Cerebellum (tissue), 4 donors: ENCODE measurements at places on chromosomes 1 and 21.

- no peak for DNase-seq
These were observed 174.5 kb upstream of the PLXNA2 start for GRCh38 chr1:208418667-208419066.

GRCh38 chr1:110879758-110880606 lies 7.0 kb downstream of the CD53 start:
- no peak for DNase-seq

DNA sequence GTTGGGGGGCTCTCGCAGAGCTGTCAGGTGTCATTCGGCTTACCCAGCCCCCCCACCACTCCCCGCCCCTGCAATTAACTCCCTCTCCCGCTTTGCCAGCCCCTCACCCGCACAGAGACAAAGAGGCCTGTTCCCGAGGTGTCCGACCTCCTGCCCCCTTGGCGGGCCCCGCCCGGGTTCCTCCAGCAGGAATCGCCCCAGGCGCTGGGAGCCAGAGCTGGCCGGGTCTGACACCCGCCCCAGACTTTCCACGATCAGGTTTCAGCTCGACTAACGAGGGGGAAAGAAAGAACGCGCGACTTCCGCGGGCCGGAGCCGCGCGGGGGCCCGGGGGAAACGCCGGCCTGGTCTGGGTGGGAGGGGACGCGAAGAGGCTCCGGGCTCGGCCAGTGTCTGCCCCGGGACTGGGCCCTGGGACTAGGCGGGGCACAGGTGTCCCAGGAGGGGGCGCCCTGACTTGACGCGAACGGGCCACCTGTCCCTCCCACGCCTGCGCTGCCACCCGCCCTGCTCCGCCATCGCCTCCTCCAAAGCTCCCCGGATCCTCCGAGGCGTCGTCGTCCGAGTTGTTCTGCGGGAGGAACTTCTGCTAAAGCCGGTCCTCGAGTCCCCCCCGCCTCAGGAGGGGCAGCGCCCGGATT lies 36.4 kb upstream of the HHAT start:
- peak; percentile 10 for DNase-seq

- DNase-seq, result peak; percentile 74
These were observed 12.3 kb upstream of the DMBX1 start for GRCh38 chr1:46477153-46477929.

GRCh38 chr1:86705665-86705985 lies 1.2 kb downstream of the SH3GLB1 start:
- no peak for DNase-seq

DNA sequence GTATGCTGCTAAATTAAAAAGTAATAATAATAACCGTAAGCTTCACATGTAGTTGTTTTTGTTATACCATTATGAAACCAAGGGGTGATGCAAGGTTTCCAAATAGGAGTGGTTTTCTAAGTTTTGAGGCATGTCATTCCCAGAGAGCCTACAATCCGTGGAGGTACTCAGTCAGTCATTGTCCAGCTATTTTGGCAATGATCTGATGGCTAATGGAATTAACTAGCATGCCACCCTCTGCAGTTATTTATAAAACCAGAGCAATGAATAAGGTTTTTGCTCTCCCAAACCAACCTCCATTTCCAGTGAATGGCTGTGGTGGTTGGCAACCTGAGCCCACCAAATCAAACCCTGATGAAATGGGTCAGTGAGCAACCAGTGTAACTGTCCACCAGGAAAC lies 106.4 kb downstream of the TBX15 start:
- DNase-seq, result no peak

- no peak for DNase-seq
These were observed 163.2 kb downstream of the ZBTB18 start for GRCh38 chr1:244214009-244214967.

- DNase-seq, result no peak
These were observed 44.0 kb upstream of the LRP8 start for GRCh38 chr1:53371851-53372250.

DNA sequence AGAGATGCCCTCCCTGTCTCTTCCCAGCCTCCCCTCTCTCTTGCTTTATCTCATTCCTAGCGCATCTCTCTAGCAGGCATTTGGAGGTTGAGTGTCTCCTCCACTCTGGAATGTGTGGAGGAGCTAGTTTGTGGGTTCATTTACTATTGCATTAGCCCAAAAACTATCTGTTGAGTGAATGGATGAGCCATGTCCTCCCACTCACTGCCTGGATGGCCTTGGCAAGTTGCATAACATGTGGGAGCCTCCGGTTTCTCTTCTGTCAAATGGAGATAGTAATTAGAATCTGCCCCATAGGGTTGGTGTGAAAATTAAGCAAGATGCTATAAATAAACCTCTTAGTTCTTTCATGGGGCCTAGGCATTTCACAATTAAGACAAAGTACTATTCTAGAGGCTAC lies 181.8 kb downstream of the KAZN start:
- peak; percentile 40 for DNase-seq

DNA sequence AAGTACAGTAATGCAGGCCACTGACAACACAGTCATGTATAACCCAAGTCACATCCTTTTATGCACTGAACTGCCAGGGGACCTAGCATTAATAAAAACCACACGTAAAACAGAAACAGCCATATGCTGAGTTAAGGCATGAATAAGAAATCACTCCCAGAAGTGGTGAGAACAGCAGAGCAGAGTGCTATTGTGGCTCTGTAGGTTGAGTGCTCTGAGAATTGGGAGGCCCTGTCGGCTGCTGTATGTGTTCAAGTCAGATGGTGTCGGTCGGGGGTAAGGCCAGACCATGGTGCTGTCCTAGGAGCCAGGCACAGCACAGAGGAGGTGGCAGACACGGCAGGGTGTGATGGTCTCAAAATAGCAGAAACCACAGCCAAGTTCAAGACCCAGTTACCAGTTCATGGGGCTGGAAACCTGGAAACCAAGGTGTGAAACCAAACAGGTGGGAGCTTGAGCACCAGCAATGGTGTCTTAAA lies 126.6 kb upstream of the COA6 start:
- peak; percentile 20 for DNase-seq

GRCh38 chr1:4306559-4307467 lies 347.6 kb upstream of the AJAP1 start:
- DNase-seq, result no peak

- DNase-seq, result peak; percentile 56
These were observed 52.3 kb upstream of the ADAM30 start for GRCh38 chr1:119948342-119949214.

DNA sequence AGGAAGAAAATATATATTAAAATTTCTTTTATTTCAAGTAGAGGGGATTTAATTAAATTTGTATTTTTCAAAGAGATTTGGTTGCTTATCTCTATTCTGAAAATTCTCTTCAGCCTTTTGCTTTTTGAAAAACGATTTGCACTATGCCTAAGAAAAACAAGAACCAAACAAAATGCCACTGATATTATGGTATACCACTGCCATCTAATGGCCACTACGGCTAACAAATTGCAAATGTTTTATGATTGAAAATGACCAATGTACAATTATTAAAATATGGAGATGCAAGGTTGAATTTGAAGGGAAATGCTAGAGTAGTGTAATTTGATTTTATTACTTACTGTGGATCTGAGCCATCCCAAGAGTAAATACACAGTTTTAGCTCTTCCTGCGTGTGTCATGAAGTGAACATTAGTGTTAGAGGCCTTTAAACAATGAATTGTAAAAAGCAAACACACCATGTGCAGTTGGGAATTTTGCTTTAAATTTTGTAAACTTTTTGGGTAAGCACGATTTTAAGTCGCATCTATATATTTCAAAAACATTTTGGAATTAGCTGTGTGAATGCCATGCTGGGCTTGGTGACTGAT lies 137.4 kb upstream of the USP25 start:
- peak; percentile 11 for DNase-seq

DNA sequence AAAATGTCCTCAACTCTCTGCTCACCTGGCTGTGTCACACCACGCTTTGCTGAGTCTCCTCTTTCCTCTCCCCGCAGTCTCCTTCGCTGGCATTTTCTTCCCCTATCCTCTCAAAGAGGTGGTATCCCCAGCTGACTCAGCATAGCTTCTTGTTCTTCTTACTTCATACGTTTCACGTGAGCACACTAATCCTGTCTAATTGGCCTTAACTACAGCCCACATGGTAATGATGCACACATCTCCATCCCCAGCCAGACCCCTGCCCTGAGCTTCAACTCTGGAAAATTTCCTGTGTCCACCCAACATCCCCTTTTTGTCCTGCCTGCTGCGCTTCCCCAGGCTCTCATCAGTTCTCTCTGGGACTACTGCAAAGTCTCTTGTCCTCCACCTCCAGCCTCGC lies 169.8 kb downstream of the TTLL7 start:
- DNase-seq, result no peak

GRCh38 chr1:240212556-240212955 lies 120.9 kb downstream of the FMN2 start:
- DNase-seq, result no peak

DNA sequence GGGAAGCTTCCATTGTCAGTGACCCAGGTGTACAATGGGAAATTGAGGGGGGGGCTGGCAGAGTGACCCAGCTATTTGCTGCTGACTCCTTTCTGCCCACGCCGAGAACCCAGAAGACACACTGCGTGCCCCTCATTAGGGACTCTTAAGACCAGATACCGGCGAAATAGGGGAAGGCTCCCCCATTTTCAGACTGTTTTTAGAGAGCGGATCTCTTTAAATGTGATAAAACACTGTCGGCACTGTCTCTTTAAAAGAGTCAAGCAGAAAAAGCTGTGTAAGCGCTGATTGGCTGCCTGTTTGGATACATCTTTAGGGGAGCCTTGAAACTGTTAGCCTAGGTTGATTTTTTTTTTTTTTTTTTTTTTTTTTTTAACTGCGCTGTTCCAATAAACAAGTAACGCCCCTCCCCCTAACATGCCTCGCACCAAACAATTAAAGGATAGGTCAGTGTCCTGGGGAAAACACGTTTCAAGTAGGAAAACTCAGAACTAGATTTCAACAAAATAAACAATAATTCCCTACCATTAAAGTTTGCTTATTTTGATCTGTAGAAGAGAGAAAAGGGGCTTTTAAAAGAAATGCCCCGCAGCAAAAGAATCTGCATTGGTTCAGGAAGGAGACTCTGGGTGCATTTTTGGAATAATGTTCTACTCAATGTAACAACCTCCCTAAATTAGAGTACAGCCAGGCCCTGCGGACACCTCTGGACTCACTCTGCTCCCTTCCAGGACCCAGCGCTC lies 1.4 kb upstream of the SSBP3 start:
- peak; percentile 85 for DNase-seq

DNA sequence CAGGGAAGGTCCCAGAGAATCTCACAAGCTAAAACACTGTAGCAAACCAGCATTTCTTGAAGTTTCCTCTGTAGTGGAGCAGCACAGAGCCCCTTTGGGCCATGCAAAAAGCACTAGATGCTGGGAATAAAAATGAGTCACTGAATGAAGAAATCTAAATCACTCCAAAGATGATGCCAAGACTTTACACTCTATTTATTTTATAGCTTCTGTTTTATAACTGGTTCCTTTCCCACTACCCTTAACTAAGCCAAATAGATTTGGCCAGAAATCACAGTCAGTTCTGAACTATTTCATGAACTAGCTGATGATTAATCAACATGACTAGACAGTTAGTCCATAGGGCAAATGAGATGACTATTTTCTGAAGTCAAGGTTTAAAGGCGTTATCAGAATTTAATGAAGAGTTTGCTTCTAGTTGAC lies 89.5 kb downstream of the SCMH1 start:
- no peak for DNase-seq

GRCh38 chr1:168520052-168520751 lies 23.6 kb downstream of the XCL2 start:
- DNase-seq, result no peak

GRCh38 chr1:231076802-231077201 lies 36.7 kb upstream of the FAM89A start:
- no peak for DNase-seq

- no peak for DNase-seq
These were observed 131.3 kb downstream of the EDEM3 start for GRCh38 chr1:184623404-184623803.
